ENCODE measurements at places on chromosomes 4 and X. TPM values are rescaled to one million over a fixed set of nuclear protein-coding genes. Genes with fewer than 3 reads are reported as not detected.

DNA sequence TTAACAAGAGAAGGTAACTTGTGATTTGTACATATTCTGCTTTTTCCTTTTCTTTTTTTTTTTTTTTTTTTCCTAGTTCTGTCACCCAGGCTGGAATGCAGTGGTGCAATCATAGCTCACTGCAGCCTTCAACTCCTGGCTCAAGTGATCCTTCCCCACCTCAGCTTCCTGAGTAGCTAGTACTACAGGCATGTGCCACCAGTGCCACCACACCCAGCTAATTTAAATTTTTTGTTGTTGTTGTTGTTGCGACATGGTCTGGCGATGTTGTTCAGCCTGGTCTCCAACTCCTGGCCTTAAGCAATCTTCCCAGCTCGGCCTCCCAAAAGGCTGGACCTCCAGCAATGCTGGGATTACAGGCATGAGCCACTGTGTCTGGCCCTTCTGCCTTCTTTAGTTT is 1.5 kb upstream of the TACR3 start:
- no peak for DNase-seq

DNA sequence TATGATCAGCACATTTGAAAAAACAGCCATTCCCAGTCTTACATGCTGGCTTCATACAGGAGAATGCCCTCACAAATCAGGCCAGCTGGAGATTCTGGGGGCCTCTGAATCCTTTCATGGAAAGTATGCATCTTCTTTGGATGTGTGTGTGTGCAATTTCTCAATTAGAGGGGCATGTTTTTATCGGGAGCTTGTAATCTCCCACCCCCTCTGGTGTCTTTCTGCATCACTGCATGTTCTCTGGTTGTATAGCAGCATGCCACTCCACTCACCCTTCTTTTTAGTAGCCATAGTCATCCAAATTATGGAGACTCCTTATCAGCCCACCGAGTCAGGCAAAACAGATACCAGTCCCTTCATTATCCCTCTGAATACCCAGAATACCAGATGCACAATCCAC is 282.2 kb upstream of the SLIT2 start:
- peak; percentile 1 for DNase-seq

DNA sequence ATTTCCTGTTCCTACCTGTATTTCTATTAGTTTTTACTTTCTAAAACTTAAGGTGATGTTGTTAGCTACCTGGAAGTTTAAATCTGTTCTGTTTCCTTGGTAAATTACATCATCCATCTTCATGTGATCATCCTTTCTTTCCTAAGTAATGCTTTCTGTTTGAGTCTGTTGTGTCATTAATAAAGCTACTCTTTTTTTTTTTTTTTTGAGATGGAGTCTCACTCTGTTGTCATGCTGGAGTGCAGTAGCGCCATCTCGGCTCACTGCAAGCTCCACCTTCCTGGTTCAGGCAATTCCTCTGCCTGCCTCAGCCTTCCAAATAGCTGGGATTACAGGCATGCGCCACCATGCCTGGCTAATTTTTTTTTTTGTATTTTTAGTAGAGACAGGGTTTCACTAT is 73.3 kb downstream of the FIP1L1 start:
- DNase-seq = no peak

- no peak for DNase-seq
Observed at GRCh38 chr4:79886557-79886956, 186.5 kb downstream of the ANTXR2 start.

DNA sequence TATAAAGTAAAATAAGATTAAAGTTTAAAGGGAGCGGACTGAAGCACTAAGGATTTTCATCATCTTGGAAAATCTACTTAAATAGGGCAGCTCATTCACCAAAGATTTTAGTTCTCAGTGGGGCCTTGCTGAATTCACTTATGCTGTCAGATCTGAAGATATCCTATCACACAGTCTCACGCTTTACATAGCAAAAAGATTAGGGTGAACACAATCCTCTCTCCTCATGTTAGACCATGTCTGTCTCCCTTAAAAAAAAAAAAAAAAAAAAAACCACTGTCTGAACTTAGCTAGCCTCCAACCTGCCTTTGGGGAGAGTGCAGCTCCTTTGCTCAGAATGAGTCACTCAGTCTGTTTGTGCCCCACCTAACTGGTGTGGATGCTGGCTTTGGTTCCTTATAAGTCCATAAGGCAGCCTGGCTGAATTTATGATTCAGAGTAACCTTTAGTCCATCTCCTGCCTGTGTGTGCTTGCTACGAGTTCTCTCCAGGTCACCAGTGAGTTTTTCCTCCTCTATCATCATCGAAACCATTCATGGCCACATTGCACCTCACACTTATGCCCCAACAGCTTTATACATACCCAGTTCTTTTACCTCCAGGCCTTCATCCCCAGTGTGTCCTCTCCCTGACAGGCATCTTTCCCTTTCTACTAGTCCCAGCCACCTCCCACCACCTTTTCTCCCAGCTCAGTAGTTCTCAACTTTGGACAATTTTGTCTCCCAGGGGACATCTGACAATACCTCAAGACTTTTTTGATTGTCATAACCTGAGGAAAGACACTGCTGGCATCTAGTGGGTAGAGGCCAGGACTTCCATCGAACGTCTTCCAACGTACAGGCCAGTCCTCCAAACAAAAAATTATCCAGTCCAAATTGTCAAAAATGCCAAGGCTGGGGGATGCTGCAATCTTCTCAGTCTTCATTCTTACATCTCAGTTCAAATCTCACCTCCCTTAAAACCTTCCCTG is 220.7 kb upstream of the EMCN start:
- DNase-seq = no peak

Gene CFAP99
- not detected for total RNA-seq

Gene GASK1B
- 0.42 TPM for total RNA-seq

Gene SPANXN3
- total RNA-seq = not detected

Gene MAGEA2
- 3.5 TPM for total RNA-seq

Gene RPS6KA6
- 6.7 TPM for total RNA-seq

Gene FAM241A
- 0.21 TPM for total RNA-seq

Gene EMCN
- total RNA-seq = not detected

Gene LDOC1
- total RNA-seq = 16.8 TPM
